Left hindlimb (tissue), 1 donor: ENCODE measurements at places on chromosomes 2 and 18.

DNA sequence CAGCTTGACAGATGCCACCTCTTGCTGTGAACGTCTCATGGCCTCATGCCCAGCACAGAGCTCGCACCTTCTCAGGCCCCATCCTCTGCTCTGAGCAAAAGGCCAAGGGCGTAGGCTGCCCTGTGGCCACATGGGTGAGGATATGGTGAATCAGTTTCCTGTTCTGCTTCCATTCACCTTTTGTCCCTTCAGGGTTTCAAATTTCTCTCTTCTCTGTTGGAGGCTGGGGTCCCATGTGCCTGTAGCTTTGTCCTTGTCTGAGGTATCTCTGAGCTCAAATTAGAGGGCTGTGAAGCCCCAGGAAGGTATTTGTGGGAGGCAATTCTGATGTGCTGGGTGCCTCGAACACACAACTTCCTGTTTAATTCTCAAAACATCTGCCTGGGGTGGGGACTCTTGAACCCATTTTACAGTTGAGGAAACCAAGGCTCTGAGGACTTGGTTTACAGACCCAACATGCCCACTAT is 29.0 kb downstream of the ZAP70 start:
- DNase-seq: peak; percentile 13

GRCh38 chr2:11805024-11805423 is 58.6 kb downstream of the LPIN1 start:
- no peak for DNase-seq

DNA sequence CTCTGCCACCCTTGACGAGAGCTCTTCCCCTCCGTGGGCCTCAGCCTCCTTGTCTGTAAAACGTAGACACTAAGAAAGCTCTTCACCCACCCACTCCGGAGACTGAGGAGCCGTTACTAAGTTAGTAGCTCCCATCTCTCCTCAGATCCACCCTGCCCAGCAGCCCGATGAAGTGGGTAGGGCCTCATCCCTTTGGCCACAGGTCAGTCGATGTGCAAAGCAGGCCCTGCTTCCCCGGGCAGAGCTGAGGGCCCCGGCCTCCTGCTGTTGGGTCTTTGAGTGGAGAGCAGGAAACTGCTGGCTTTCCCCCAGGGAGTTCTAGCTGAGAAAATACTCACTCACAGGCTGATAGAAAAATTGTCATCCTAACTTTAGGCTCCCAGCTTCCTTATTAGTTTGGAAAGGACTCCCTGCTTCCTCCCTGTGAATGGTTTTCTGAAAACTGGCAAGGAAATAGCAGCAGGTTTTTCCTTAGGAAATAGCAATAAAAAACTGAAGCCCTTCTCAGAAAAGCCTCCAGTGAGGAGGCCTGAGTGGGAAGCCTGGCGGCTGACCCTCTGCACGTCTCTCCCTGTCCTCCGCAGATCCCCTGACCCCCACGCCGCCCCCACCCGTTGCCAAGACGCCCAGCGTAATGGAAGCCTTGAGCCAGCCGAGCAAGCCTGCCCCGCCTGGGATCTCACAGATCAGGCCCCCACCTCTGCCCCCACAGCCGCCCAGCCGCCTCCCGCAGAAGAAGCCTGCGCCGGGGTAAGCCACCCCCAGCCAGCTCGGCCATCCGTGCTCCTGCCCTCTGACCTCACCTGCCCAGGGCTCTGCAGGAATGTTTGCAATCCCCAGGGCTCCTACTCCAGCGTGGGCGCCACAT is 30.2 kb downstream of the ITGB1BP1 start:
- peak; percentile 60 for DNase-seq

GRCh38 chr18:11155034-11155759 is 5.8 kb upstream of the PIEZO2 start:
- DNase-seq: no peak

- DNase-seq: no peak
Measured at GRCh38 chr2:241741016-241741415, 6.6 kb downstream of the D2HGDH start.

- no peak for DNase-seq
Measured at GRCh38 chr2:235757212-235757611, 263.4 kb downstream of the AGAP1 start.

GRCh38 chr2:232854082-232854481 is 16.0 kb upstream of the SNORC start:
- DNase-seq: no peak

DNA sequence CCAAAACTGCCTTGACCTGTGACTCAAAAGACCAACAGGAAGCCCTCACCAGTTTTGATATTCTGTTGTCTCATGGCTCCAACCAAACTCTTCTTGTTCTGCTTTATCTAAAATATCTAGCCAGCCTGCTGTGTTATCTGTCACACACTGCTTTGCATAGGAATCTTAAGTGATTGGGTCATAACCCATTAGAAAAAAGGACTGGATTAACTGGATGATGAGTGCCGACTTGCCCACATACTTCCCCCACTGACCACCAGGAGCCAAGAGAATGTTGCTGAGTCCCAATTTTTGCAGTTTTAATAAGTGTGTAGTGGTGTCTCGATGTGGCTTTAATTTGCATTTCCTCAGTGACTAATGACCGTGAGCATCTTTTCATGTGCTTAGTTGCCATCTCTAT is 6.5 kb downstream of the MOGAT1 start:
- no peak for DNase-seq

- DNase-seq: no peak
Measured at GRCh38 chr2:88751768-88752167, 60.3 kb downstream of the RPIA start.

- no peak for DNase-seq
Measured at GRCh38 chr18:79458917-79459803, 63.4 kb downstream of the NFATC1 start.

GRCh38 chr2:22209545-22209944 is 1085.8 kb downstream of the TDRD15 start:
- no peak for DNase-seq

DNA sequence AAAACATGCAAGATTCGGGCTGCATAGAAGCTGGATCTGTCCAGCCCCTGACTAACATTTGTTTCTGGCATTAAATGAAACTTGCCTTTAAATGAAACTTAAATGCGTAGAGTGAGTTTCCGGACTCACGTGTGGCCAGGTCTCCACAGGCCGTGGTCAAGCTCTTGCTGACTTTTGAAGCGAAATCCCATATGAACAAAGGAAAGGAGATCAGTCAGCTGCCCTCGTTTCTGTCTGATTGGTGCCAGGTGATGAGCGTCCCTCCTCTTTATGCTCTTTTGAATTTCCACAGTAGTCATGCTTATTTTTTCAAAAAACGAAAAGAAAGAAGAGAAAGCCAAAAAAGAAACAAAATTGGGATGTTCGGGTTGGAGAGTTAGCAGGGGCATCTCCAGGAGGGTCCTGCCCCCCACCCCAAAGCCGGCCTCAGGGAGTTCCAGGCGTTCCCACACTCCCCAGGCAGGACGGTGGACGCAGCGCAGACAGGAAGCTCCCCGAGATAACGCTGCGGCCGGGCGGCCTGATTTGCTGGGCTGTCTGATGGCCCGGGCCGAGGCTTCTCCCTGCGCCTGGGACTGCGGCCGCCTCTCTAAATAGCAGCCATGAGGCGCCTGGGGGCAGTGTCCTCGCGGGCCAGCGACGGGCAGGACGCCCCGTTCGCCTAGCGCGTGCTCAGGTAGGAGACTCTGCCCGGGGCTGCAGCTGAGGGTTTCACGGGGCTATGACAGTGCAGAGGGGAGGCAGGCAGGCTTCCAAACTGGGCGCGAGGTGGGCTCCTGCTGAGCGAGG is at the start of gene COLEC11:
Gene COLEC11 (plus strand): TSS at position 620 of the 789 bp plus-strand sequence. CDS start 9,229 bp downstream, outside the sequence.
- no peak for DNase-seq

- DNase-seq: no peak
Measured at GRCh38 chr2:123566291-123566946, 458.7 kb upstream of the CNTNAP5 start.

DNA sequence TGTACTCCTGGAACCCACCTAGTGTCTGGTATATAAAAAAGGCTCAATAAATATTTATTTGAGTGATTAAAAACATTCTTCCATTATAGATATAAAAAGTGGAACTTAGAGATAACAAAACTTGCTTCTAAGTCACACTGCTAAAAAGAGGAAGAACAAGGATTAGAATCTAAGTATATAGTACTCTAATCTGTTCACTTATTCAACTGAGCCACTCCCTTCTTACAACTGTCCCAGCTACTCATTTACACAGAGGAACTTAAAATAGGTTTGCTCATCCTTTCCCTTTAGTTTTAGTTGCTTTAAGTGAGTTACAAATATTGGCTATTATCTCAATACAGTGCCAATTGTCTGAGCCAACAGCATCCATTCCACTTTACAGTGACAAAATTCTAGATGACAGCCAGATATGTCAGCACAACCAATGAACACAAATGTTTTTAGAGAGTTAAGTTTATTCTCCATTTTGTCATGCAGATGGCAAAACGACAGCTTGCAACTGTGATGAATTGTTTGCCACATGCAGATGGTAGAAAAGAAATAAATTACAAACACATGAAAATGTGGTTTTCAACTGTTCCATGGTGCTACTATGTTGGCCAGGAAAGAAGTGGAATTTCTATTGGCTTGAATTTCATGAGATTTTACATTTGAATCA is 280.7 kb upstream of the ZC3H15 start:
- no peak for DNase-seq

DNA sequence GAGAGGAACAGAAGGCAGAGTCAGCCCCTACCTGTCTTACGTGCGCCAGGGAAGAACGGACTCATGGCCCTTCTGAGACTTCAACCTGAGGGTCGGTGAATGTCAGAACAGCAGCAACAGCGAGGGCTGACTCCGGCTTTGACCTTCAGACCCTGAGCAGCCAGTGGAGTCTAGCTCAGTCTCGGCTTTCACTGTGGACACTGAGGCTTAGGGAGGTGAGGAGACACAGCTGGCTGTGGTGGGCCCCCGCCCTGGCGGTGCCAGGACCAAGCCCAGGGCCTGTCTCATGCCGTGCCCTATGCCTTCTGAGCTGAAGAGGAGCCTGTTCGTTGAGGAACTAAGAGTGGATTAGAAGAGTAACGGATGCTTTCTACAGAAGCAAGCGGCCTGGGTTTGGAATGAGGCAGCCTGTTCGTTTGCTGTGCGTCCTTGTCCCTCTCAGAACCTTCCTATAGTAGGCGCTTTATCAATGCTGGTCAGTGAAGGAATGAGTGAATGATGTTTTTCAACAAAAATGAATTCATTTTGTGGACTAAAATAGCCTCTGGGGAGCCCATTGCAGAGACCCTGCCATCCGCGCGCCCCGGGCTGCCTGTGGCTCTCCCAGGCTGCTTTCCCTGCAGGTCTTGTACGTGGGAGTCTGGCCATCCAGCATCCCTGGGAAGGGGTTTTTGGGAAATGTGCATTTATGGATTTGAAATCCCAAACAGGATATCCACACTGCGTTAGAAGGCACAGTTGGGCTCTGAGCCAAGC is 38.9 kb downstream of the ASB1 start:
- DNase-seq: no peak

DNA sequence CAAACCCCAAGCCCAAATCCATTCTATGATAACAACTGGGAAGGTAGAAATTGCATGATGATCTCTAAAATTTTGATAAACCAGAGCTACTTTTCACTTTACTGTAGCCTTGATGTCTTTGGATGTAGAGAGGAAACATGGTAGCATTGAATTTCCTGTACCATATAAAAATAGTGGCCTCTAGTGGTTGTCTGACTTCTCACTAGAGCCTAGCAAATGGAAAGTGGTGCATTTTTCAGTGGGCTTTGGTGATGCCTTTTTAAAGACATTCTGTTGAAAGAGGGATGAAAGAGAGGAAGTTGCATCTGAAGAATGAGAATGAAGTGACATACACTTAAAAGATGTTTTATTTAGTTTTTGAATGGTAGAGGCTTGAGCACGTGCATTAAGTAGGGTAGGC is 662.2 kb downstream of the XIRP2 start:
- no peak for DNase-seq

GRCh38 chr2:190948671-190949070 is 65.3 kb downstream of the STAT1 start:
- DNase-seq: no peak

DNA sequence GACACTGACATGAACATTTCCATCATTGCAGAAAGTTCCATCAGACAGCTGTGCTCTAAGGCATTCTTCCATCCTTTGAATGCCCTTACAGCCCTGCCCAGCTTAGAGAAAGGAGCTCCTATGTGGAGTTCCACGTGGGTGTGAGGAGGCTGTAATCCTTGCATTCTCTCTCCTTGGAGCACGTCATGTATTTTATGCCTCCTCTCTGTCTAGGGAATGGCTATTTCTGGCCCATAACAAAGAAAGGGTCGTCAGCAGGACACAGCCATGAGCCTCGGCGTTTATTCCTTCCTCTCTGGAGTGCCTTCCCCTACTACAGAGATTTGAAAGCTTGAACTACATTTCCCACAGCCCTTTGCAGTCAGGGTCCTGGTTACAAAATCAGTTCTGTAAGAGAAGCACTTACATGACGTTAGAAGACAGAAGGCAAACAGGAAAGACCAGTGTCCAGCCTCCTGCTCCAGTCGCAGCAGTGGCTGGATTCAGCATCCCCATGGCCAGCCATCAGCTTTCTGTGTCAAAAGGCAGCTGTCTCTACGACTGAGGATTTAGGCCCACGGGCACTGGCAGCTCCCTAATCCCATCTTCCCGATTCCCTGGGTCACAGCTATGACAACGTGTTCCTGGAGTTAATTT is 234.9 kb downstream of the TFCP2L1 start:
- DNase-seq: no peak

GRCh38 chr2:119282146-119282995 is 58.7 kb downstream of the STEAP3 start:
- DNase-seq: no peak

GRCh38 chr18:505483-506122 is 5.1 kb upstream of the COLEC12 start:
- DNase-seq: no peak

DNA sequence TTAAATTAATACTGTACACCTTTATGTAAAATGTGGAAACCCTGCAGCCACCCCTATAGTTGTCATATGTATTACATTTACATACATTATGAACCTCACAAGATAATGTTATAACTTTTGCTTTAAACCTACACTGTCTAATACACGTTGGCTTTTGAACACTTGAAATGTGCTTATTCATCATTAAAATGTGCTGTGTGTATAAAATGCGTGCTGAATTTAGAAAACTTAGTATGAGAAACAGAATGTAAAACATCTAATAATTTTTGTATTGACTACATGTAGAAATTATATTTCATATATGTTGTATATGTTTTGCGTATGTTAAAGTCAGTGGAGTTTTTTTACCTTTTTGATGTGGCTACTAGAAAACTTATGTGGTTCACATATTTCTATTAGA is 68.8 kb downstream of the MAPRE2 start:
- DNase-seq: no peak

GRCh38 chr2:226304308-226304707 is 495.3 kb downstream of the IRS1 start:
- DNase-seq: no peak

- no peak for DNase-seq
Measured at GRCh38 chr18:56453631-56454030, 184.8 kb downstream of the TXNL1 start.
